CD4-positive, alpha-beta T cell treated with Interleukin-6 at 100 ng/mL for 8 hours (primary cell): ENCODE measurements at places on chromosomes 3 and 15.

DNA sequence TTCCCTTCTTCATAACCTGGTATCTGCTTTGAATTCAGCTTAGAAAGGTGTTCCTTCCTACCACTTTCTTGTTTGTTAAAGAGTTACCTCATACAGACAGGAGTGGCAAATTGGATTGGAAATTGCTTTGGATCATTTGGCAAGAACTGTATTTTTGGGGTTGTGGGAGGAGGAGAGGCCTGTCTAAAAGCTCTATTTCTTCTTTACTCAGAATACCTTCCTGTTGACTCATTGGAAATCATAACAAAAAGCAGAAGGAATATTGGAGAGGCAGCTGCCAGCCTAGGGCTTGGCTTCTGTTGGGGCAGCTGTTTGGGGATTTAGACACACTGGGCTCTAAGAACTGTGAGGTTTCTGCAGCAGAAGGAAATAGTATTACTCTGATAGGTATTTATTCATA lies 14.2 kb downstream of the IQGAP1 start:
- no peak for DNase-seq

DNA sequence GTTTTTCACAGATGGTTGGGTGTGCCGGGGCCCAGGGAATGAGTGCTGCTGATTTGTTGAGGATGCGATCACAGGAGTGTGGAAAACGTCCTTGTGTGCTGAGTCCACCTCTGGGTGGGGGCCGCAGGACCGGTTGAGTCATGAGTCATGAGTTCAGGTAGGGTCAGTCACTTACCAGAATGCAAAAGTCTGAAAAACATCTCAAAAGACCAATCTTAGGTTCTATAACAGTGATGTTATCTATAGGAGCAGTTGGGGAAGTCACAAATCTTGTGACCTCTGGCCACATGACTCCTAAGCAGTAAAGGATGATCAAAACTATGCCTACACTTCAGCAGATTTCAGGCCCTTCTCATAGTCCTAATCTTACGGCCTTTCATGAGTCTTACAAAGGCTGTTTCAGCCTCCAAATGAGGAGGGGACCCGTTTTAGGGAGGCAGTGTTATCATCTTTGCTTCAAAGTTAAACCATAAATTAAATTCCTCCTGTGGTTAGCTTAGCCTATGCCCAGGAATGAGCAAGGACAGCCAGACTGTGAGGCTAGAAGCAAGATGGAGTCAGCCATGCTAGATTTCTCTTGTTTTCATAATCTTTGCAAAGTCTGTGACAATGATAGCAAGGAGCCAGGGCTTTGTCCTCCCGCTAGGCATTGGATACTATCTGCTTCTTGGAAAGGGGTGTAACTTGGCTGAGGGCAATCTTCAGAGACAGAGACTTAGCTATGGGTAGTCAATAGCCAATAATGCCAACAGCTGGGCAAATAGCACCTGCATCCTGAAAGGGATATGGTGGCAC lies 30.6 kb upstream of the PIAS1 start:
- DNase-seq = no peak

DNA sequence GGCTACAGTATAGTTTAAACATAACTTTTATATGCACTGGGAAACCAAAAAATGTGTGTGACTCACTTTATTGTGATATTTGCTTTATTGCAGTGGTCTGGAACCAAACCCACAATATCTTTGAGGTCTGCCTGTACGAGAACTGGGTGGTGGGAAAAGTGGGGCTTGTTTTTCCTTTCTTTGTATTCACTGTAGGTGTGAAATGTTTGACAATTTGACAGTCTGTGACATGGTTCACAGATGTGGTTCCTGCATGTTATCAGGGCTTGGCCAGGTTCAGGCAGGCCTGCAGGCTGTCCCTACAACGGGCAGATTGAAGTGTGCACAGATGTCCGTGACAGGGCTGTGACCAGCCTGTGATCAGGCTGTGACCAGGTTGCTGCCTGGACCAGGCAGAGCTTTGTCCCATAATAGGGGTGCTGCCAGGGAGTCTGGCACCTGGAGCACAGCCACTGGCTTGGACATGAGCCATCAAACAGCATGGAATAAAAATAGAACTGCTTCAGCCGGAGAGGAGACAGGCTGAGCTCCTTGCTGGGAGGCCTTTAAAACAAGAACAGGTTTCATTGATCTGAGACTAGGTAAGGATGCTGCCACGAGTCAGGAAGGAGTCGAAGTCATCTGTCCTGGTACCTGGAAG lies 61.0 kb downstream of the KLF13 start:
- peak; percentile 72 for DNase-seq

GRCh38 chr3:174957081-174957480 lies 97.9 kb downstream of the NAALADL2 start:
- no peak for DNase-seq

DNA sequence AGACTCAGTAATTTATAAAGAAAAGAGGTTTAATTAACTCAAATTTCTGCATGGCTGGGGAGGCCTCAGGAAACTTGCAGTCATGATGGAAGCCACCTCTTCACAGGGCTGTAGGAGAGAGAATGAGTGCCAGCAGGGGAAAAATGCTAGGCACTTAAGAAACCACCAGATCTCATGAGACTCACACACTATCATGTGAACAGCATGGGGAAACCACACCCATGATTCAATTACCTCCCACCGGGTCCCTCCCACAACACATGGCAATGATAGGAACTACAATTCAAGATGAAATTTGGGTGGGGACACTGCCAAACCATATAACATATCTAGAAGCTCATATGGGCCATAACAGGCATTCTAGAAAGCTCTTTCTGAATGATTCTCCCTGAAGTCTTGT lies 190.3 kb downstream of the WNT5A start:
- DNase-seq = no peak

DNA sequence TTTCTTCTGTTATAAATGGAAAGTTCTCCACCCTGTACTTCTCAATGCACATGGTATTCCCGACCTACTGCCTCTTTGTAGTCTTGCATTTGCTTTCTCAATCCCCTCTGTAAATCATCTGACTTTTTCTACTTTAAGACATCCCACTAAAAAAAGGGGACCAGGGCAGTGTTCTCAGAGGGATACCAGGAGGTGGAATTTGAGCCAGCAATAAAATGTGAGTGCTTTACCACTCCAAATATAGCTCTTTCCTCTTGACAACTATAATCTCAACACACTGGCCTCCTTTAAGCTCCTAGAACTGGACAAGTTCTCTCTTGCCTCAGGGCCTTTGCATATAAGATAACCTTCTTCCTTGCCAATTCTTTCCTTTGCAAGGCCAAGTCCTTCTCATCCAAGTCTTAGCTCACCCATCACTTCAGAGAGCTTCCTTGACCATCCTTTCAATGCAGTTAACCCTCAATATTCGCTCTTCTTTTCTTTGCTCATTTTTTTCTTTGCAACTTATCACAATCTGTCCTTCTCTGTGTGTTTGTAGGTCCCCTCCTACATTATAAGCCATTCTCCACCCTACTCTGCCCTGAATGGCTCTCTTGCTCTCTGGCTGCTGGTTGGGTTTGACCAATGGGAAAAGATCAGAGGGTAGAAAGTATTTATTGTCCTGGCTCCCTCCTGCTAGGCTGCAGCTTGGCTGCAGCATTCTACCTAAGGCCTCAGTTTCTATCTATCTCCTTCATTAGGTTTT lies 93.4 kb downstream of the PRICKLE2 start:
- DNase-seq = no peak

DNA sequence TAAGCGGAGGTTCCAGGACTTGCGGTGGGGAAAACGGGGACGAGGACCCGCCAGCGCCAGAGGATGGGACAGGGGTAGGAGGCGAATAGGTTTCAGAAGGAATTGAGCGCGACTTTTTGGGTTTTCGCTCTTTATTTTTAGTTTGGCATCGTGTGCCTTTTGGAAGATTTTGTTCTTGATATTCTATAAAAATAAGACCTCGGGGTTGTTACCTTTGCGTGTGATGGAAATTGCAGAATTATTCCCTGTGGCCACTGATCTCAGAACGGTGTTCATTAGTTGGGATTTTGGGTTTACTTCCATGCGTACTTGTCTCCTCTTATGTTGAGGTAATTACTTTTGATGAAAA lies 453 bp upstream of the CCDC14 start:
- DNase-seq = no peak

DNA sequence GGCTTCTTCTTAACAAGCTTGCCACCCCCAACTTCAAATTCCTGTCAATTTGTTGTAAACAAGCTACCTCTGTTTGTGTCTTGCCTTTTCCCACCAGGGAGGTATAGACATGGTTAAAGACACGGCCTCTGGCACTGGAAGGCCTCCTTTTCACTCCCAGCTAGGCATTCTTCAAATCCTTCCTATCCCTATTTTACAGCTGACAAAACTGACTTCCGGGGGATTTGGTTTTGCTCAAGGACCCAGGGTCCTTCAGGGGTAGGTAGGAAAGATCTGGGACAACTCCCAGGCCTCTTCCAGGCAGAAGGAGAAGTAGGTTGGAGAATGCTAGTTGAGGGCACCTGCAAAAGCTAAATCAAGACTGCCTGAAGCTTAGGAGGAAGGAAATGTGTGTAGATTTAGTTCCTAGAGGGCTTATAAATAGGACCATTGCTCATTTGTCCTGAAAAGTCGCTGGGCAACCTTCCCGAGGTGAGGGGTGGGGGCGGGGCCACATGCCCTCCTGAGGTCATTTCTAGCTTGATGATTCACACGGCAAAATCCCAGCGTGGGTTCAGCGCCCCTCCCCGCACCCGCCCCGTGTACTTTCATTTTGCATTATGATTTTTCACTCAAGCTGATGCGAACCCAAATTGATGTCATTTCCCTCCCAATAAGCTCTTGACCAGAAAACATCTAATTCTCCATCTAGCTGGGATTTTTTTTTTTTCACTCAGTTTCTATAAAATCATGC lies 365.5 kb downstream of the SHQ1 start:
- peak; percentile 61 for DNase-seq

DNA sequence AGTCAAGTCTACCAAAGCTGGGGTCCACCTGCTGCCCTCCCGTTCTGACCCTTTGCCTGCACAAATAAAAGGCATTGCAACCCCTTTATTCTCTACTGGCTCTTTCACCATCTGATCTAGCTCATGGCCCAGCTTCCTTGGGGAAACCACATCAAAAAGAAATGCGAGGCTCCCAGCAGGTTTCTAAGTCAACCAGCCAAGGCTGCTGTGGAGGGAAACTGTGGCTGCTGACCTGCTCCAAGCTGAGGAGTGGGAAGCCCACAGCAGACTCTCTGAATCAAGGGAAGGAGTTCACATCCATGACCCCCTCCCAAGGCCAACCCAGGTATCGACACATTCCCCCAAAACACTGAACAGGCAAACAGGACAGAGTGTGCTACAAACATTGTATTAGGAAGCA lies 25.2 kb upstream of the SLCO2A1 start:
- no peak for DNase-seq

DNA sequence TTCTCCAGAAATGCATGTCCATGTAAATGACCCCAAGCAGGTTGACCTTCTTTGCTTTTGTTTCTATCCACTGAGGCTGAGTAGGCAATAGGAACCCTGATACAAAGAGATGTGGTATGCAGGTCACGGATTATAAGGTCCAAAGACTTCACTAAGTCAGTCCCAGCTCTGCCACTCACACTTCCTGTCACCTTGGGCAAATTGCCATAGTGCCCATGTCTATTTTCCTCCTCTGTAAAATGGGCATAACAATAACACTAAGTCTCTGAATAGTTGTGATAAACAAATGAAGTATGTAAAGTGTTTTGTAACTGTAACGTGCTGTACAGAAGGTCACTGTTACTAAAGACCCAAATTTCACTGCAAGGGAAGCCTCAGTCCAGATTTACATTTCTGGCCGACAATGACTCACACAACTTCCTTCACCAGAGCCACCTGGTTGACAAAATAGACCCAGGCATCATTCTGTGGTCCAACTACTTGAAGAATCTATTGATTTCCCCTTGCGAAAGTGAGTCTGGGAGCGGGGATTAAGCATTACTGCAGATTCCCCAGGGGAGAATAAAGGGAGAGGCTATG lies 175.4 kb upstream of the LPP start:
- DNase-seq = peak; percentile 36

DNA sequence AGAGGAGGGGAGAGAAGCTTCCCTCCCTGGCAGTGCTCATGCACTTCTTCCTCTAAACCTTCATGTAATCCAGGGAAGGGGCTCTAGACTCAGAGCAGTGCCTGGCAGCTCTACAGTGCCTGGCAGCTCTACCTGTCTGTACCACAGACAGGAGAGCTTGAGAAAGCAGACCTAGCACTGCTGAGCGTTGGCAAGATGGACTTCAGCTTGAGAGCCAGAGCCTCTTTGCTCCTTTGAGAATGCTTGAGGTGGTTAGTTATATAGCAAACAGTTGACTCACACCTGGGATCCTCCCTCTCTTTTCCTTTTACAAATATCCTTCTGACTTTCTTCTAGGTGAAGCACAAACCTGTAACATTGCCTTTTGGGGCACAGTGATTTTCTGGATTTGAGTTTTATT lies 20.9 kb downstream of the FBXO22 start:
- no peak for DNase-seq

GRCh38 chr15:80957556-80957955 lies 32.1 kb downstream of the MESD start:
- DNase-seq = no peak

- no peak for DNase-seq
Measured at GRCh38 chr15:52546031-52546751, 17.5 kb upstream of the MYO5A start.

GRCh38 chr15:48796930-48797329 lies 13.9 kb downstream of the CEP152 start:
- DNase-seq = peak; percentile 2

GRCh38 chr3:168071591-168072322 lies 24.0 kb downstream of the GOLIM4 start:
- DNase-seq = no peak

DNA sequence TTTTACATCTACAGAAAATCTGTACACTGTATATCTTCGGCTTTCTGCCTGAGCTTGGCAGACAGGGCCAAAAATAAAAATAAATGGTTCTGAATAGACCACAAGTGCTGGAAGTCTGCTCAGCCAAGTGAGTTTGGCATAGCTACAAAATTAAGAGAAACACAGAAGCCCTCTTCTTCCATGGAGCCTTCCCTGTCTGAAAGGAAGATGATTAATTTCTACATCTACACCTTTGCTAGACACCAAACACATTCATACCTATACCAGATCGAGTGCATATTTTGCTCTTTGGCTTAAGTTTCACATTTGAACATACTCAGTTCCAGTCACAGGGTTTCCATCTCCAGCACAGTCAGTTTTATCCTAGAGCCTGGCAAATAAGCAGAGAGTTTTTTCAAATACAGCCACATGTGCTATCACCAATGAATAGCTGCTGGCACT lies 224.6 kb downstream of the GREM1 start:
- no peak for DNase-seq

DNA sequence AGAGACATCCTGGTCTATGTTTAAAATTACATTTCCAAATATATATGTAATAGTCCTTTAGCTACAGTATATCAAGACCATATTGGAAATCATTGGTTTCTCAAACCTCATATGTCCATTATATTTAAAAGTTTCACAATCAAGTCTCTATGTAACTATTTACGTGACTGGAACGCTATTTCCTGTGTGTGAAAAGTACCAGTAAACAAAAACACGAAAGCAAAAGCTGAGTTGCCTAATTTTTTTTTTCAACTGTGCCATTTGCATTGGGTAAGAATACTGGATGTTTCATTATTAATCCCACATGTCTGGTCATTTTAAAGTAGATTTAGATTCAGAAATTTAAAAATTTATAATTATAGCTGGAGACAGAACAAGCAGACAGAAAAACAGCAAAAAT lies 381.4 kb downstream of the TBC1D5 start:
- no peak for DNase-seq
